CD4-positive, alpha-beta T cell treated with Interleukin-15 for 4 hours (primary cell): ENCODE measurements at places on chromosomes 3 and 15.

GRCh38 chr3:78178209-78178608 lies 1138.3 kb downstream of the ROBO2 start:
- DNase-seq: no peak

GRCh38 chr3:152581951-152582350 lies 253.0 kb upstream of the P2RY1 start:
- DNase-seq: no peak

- DNase-seq: no peak
Observed at GRCh38 chr15:71091601-71092000, 23.7 kb upstream of the THSD4 start.

- DNase-seq: no peak
Observed at GRCh38 chr3:70981231-70981880, 602.2 kb downstream of the FOXP1 start.

- DNase-seq: no peak
Observed at GRCh38 chr15:74314795-74315438, 52.5 kb downstream of the CYP11A1 start.

- no peak for DNase-seq
Observed at GRCh38 chr3:126891141-126891540, 91.8 kb upstream of the PLXNA1 start.

DNA sequence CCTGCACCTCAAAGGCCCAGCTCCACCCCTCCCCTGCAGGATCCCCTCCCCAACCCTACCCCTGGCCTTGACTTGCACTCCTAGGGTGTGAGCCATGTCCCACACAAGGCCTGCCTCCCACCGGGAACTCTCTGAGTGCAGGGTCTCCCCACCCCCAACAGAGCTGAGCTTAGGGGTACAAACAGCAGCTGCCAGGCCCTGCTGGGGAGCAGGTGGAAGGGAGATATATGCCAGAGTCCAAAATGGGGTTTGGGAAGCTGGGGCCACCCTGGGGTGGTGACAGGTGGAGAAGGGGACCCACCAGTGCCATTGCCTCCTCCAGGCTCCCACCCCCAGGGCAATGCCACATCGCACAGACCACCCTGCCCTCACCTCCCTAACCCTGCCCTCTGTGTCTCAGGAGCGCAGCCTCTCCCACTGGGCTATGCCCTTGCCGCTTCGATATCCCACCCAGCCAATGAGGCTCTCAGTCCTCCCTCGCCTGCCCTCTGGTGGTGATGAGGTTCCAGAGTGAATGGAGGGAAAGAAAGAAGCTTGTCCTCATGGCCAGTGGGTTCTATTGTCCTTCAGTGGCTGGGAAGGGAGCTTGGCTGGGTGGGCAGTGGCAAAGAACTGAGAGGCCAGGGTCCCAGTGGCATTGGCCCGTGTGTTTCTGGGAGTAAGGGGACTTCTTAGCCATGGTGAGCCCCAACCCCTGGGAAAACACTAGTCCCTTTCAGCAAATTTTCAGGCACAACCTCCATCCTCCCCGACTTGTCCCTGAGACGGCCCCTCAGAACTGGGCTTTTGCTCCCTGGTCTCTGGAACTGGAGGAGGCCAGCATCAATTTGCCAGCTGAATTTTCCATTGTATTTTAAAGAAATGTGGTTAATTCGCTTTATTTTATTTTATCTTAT lies 46.8 kb downstream of the CYP11A1 start:
- DNase-seq: no peak

DNA sequence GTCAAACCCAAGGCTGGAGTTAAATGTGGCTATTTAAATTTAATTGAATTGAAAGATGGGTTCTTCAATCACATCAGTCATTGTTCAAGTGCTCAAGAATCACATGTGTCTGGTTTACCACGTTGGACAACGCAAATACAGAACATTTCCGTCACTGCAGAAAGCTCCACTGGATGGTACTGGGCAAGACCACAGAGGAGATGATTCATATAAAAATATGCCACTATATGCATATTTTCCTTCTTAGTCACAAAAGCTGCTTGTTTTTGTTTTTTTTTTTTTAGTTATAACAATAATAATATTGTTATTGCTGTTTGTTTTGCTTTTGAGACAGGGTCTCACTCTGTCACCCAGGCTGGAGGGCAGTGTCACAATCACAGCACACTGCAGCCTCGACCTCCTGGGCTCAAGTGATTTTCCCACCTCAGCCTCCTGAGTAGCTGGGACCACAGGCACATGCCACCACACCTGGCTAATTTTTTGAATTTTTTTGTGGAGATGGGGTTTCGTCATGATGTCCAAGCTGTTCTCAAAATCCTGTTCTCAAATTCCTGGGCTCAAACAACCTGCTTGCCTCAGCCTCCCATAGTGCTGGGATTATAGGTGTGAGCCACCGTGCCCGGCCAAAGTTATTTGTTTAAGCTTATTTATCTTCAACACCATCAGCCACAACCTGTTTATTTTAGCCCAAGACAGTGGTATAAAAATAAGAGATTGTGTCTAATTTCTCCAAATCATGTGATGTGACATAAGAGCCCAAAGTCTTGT lies 19.4 kb downstream of the RTP3 start:
- DNase-seq: no peak

DNA sequence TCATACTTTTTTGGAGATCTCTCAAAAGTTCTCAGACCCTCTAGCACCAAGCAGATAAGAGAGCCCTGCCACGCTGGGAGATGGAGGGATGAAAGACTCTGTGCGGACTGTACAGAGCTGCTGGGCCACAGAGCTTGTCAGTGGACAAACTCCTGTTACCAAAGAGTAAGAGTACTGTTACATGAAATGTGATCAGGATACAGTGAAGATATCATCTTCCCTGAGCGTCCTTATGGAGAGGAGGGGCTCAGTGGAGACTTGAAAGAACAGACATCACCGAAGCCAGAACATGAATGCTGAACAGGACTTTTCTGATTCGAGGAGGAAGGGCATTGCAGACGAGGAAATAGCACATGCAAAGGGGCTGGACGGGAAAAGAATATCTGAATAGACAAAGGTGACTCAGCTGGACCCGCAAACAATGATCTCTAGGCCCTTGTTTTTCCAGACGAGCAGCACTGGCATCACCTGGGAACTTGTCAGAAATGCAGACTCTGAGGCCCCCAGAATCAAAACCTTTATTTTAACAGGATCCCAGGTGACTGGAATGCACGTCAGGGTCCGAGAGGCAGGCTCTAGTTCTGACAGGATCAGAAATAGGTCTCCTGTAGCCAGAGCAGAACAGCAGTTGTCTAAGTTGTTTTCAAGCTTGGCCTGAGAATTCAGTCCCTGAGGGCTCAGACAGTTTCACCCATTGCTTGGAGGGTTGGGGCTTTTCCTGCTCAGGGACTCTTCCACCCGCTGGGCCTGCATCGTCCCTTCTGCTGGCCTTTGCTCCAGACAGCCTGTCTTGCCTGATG lies 277.9 kb downstream of the RPLP1 start:
- DNase-seq: no peak

DNA sequence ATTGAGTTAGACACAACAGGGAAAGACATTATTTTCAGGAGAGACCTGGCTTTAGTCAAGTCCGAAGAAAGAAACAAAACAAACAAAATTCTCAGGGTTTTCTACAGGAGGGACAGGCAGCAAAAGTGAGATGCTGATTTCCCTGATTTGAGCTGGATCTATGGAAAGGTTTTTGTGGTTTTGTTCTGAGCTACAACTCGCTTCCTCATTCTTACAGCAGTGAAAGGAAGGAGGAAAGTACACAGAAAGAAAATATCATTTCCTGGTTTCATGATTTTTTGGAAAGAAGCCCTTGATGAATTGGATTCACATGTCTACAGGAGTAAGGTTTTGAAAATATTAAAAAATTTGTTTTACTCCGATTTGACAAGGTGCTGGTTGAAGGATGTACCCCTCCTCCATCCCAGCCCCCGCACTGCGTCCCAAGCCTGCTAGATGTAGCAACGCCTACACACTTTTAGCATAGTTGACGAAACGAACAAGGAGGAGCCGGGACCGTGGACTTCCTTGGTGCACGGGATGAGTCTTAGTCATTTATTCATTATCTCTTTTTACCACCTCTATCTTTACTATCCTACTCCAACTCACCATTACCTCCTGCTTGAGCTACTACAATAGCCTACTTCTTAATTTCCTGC lies 10.8 kb downstream of the PRICKLE2 start:
- no peak for DNase-seq

GRCh38 chr3:175039875-175040274 lies 180.7 kb downstream of the NAALADL2 start:
- no peak for DNase-seq

- DNase-seq: no peak
Observed at GRCh38 chr3:14133188-14133800, 8.4 kb downstream of the TMEM43 start.
